NCI-H446 treated with DMSO at 0.1 percent for 48 hours (cell line): ENCODE measurements at places on chromosomes 3 and 15.

DNA sequence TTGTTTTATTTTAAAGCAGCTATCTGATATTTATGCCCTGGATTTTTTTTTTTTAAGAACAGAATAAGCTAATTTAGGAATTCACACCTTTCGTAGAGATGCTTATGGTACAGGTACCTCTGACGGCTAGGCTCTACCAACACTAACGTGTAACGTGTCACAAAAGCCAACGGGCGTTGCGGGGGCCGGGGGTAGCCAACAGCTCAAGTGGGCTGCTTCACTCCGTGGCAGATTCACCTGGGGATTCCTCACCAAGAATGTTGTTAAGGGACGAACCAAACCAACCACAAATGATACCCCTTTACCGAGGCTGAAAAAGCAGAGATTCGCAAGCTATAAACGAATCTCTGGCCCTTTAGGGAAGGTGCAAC lies 1.0 kb downstream of the TMCC1 start:
- DNase-seq, result no peak

GRCh38 chr3:130738241-130738640 lies 8.4 kb downstream of the PIK3R4 start:
- DNase-seq, result no peak

DNA sequence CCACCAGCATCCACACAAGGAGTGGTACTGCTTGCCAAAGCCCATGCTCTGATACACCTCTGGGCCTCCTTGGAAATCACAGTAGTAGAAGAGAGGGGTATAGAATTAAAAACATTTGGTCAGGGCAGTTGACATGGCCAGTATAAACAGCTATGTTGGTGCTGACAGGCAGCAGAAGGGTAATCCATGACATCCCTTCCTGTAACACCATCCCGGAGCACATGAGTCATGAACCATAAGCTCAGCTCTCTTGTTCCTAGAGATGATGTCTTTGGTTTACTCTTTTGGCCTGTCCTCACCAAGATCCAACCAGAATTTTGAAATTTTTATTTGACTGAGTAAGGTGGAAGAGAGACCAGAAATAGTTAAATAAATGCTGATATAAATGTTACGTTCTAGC lies 132.6 kb upstream of the CTDSPL start:
- DNase-seq, result no peak

DNA sequence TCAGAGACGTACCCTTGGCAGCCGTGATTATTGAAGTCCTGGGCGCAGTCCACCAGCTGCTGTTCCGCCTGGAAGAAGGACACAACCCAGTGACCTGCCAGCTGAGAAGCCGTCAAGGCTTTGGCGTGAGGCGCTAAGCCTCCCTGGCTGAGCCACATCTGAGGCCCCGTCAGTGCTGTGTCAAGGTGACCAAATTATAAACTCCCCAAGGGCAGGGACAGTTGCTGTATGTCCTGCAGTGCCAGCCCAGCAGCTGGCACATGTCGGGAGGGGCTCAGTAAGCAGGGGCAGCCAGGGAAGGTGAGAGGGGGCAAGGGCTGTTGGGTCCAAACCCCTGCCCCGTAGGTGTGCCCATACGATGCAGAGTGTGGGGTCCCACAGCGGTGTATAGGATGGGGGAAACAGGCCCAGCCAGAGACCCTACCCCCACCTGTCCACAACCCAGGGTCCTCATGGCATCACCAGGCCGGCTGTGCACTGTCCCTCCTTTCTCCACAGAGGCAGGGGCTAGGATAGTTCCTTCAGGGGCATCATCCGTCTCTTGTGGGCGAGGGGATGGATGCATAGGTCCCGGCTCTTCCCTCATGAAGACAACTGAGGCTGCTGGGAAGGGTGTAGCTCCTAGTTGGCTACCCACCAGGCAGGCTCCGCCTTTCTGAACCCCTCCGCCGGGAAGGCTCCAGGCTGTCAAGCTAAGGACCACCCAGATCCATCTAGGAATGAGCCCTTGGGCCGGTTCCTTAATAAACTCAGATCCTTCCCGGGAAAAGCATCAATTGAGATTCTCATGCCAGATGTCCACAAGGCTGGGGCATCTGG lies 13.2 kb downstream of the CTSH start:
- no peak for DNase-seq
